ENCODE measurements at places on chromosomes 5 and 9.

GRCh38 chr5:78377718-78378105 lies 17.3 kb downstream of the SCAMP1 start:
- DNase-seq = no peak

GRCh38 chr5:116539222-116539621 lies 35.4 kb downstream of the SEMA6A start:
- DNase-seq = no peak

DNA sequence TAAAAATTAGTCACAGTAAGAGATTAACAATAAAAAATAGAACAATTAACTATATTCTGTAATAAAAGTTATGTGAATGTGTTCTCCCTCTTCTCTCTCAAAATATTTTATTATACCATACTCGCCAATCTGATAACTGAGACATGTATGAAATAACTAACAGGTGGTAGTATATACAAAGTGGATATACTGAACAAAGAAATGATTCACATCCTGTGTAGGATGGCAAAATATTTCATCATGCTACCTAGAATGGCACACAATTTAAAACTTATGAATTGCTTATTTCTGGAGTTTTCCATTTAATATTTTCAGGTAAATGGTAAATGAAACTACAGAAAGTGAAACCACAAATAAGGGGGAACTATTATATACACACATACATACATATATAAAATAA lies 152.5 kb downstream of the RNF180 start:
- DNase-seq = no peak

DNA sequence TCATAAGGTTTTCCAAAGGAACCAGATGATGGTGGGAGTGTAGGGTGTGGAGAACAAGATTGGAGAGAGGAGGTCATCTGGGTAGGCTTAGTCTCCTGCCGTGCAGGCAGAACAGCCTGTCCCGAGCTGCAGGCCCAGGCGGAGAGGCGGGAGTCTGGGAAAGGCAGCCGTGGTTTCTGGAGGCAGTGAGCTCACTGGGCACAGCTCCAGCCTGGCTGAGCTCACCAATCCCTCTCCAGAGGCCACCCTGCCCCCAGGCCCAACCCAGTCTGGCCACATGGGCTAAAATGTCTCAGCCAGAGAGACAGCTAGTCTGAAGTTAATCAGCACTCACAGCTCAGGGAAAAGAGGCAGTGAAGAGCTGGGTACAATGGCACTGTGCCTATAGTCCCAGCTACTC lies 12.3 kb downstream of the P4HA2 start:
- no peak for DNase-seq

Measured in T-helper 1 cell (primary cell).